K562 (cell line): ENCODE measurements at places on chromosomes 7 and 10. TPM values are rescaled to one million over a fixed set of nuclear protein-coding genes. Genes with fewer than 3 reads are reported as not detected.

GRCh38 chr10:130737186-130737585 is 574.3 kb downstream of the TCERG1L start:
- DNase-seq = no peak
- H3K4me3 ChIP-seq = no peak overlapping the region
- no peaks in the 10 kb centered on the region for H3K4me1 ChIP-seq
- H3K27me3 ChIP-seq = no peaks in the 10 kb centered on the region; the same call in 1 of the 2 replicates

WDR86 gene
- total RNA-seq = 0.09 TPM in 1 of 2 replicates, not detected in the other

TAS2R5 gene
- 1.1 TPM in 2 replicates for total RNA-seq

GRCh38 chr10:133457100-133457841 is 3.5 kb downstream of the SCART1 start:
- no peaks in the 10 kb centered on the region for H3K36me3 ChIP-seq
- H3K4me3 ChIP-seq = no peak overlapping the region
- no peak for DNase-seq

- H3K4me3 ChIP-seq = no peak overlapping the region
- H3K36me3 ChIP-seq = no peaks in the 10 kb centered on the region
- H3K4me1 ChIP-seq = peaks cover 4% of the 10 kb centered on the region; the same call in 2 of the 3 replicates
- DNase-seq = no peak
- H3K27ac ChIP-seq = no peak overlapping the region
- no peaks in the 10 kb centered on the region for H3K27me3 ChIP-seq
Observed at GRCh38 chr10:22442063-22442462, 96.8 kb downstream of the SPAG6 start.

AKR1E2 gene
- total RNA-seq = 16.6 and 17.1 TPM in 2 replicates

- no peaks in the 10 kb centered on the region for H3K27me3 ChIP-seq
- peaks cover 8% of the 10 kb centered on the region; the same call in 2 of the 3 replicates for H3K36me3 ChIP-seq
- no peaks in the 10 kb centered on the region for H3K4me1 ChIP-seq
- H3K27ac ChIP-seq = no peak overlapping the region
Observed at GRCh38 chr10:31864834-31865518, 63.7 kb downstream of the ARHGAP12 start.

DNA sequence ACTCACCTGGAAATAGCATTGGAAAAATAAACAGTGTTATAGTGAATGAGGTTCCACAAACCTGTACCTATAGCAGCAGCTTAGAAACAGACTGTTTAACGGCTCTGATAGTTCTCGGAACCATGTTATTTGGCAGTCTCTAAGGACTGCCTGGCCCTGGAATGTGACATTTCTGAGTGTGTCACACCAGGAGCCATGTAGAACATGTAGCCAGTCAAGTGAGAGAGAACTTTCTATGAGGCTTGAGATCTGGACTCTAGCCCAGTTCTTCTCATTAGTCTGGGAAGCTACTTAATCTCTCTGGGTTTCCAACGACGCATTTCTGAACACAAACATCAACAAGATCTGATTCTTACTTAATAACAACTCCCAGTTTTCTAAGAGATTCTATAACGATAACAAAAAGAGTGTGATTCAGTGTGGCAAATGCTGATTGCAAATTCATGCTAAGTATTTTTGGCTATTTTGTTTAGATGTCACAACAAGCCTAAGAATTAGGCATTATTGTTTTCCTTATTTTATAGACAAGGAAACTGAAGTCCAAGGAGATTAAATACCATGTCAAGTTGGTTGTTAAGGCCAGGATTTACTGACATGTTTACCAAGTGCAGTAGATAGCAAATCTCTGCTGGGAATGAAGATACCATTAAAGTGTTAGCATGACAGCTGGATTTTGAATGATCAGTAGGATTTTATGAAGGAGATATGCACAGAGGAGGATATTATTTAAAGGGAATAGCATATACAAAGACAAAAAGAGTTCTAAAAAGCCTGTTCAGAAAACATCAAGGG is 47.2 kb downstream of the APBB1IP start:
- DNase-seq = no peak
- no peaks in the 10 kb centered on the region for H3K4me1 ChIP-seq
- no peaks in the 10 kb centered on the region for H3K36me3 ChIP-seq
- H3K27me3 ChIP-seq = no peaks in the 10 kb centered on the region
- H3K27ac ChIP-seq = no peak overlapping the region
